ENCODE measurements at places on chromosomes 7 and 10.
A peak's percentile ranks its signal among the peaks of the same experiment; 100 is the strongest.

DNA sequence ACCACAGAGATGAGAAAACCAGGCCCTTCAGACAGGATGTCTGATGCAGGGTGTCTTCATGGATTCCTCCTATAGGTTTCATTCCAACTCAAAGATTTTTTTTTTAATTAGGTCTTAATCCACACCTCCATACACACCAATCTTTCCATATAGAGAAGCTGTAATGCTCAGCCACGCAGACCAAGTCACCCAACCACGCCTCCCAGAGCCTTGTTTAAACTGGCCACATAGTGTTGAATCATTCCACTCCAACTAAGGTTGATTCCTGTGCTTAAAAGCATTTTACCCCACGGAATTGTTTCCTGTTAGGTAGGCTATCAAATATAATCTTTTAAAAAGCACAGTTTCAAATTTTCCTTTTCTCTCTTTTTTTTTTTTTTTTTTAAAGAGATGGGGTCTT, 153.6 kb downstream of the TYW1B start:
- peak; percentile 7 for DNase-seq

GRCh38 chr10:64486149-64486548, 964.9 kb downstream of the REEP3 start:
- peak; percentile 2 for DNase-seq

DNA sequence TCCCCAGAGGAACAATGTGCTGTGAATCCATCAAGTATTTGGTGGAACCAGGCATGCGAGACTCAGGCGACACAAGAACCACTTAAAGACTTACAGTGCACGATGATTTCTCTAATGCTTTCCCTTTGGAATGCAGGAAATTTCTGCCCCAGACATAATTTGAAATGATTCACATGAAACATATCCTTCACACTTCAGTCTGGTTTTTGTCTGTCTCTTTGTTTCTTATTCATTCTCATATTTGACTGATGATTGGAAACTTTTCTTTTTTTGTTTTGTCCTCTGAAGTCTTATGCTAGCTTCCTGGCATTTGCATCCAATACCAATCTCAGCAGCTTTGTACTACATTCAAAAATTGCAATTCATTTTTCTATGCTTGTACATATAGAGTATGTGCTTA, 502.8 kb downstream of the PHTF2 start:
- DNase-seq = no peak

GRCh38 chr7:130890176-130891020, 156.4 kb upstream of the KLF14 start:
- no peak for DNase-seq

DNA sequence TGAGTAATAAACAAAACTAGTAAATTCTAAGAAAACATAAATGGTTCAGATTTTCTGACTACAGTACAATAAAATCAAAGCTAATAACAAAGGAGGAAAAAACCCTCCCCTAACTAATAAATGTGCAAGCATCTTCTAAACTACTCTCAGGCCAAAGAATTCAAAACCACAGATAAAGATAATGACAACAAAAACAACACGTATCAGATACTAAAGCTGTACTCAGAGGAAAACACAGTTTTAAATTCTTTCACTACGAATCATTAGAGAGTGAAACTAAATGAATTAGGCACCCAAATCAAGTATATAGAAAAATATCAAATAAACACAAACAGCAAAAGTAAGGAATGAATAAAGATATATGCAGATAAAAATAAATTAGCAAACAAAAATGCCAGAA, 200.9 kb downstream of the TEX36 start:
- no peak for DNase-seq

DNA sequence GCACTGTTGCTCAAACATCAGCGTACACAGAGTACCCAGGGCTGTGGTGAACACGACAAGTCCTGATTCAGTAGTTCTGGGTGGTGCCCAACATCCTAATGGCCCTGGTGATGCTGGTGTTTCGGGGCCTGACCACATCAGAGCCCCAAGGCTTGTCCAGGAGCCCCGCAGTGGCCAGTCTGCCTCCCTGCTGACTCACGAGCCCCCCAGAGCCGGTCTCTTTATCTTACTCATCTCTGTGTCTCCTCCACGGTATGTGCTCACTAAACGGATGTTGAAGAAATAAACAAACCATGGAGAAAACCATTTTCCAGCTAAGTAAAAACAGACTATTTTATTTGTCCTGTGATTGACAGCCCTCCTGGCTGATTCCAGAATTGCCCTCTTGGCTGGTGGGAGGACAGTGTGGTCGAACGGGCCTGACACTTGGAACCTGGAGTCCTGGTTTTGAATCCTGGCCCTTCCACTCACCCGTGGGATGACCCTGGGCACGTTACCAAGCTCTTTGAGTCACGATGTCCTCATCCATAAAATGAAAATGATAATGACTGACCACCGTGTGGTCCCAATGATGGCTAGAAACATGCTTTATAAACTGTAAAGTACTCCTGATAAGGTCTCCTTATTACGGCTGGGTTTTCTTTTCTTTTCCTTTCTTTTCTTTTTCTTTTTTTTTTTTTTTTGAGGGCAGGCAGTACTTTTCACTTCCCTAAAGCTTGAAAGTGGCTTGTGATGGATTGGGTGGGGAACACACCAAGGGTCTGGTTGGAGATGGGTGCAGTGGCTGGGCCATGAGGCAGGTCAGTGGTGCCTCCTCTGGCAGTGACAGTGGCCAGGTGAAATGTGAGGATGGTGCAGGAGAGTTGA, 5.7 kb downstream of the HIP1 start:
- DNase-seq = no peak

DNA sequence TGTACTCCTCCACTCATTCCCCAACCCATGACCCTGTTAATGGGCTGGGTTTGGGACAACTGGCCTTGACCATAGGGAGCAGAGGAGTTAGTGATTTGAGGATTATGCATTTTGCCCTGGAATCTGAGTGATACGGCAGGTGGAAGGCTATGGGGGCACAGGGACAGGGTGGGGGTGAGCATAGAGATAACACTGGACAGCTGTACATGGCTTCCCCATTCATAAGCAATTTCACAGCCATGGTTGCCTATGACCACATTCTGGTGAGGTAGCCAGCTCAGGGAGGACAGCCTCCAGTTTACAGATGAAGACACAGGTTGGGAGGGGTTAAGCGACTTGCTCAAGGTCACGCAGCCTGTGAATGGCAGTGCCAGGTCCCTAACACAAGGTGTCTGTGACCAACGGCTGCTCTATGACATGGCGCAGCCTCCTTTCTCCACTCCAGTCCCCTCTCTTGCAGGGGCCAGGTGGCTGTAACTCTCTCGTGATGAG, 319.5 kb downstream of the PLXNA4 start:
- DNase-seq = no peak

DNA sequence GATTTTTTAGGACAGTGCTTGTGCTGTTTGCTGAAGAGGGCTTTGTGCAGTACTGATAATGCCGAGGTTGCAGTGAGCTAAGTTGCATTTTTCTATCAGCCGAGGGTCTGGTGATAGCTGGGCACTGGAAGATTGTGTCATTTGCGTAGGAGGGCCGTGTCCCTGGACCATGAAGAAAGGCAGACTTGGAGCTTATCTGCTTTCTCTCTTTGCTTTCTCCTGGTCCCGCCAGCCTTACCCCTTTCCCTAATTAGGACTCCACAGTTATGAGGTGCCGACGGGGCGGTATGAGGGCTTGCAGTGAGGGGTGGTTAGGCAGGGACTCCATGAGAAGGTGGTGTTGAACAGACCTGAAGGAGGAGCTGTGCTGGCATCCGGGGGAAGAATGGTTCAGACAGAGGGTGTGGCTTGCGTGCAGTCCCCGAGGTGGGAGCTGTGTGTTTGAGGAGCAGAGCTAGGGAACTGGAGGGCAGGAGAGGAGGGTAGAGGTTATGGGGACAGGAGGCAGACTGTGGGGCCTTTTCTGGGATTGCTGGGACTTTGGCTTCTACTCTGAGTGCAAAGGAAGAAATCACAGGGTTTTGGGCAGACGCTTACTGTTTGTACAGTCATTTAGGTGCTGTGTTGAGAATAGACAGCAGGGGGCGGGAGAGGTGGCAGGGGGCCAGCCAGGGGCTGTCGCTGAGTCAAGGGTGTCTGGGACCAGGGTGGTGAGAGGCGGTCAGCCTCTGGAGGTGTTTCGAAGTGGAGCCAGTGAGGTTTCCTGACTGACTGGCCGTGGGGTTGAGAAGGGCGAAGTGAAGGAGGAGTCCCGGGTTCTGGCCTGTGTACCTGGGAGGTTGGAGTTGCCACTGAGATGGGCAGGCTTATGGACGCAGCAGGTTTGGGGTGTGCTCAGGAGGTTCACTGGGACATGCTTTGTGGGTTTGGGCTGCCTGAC, 43.4 kb downstream of the PRF1 start:
- DNase-seq = peak; percentile 60

- DNase-seq = no peak
Measured at GRCh38 chr7:157384301-157384700, 47.5 kb downstream of the DNAJB6 start.

DNA sequence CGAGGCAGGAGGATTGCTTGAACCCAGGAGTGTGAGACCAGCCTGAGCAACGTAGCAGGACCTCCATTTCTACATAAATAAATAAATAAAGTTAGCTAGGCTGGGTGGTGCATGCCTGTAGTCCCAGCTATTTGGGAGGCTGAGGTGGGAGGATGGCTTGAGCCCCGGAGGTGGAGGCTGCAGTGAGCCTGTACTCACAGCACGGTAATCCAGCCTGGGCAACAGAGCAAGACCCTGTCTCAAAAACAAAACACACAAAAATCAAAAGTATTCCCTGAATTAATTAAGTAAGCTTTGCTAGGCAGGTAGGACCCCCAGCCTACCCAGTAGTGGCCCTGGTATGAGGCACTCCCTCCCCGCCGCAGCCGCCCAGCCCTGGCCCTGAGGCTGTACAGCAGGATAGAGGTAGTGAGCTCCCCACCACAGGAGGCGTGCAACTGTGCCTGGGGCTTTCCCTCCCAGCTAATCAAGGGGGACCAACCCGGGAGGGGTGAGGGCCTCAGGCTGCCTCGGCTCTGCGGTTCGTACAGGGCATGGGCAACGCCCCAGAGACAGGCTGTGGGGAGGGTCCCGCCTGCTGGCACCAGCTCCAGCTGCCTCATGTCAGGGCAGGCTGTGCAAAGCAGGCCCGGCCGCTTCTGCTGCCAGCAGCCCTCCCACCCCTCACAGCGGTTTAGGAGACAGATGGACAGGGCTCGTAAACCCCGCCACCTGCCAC, 1.0 kb upstream of the CYP2W1 start:
- DNase-seq = no peak

- DNase-seq = peak; percentile 85
Measured at GRCh38 chr10:110530131-110530831, 32.6 kb downstream of the DUSP5 start.

DNA sequence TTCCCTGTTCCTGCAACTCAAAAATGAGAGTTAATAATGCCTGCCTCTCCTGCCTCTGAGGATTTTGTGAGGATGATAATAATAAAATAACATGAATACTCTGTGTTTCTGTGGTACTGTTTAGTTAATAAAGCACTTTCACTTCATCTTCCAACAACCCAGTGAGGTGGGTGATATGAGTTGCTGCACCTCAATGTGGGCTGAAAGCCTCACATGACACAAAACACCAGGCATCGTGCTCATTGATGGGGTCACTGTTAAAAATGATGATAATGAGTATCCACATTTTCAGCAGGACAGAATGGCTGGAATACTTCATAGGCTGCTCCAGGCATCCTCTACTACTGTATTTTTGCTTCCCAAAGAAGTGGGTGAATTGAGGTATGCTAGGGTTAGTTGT, 222.8 kb upstream of the NRP1 start:
- DNase-seq = no peak

- DNase-seq = no peak
Measured at GRCh38 chr7:86504229-86504628, 139.5 kb upstream of the GRM3 start.

GRCh38 chr10:9253121-9253520, 1198.6 kb downstream of the GATA3 start:
- peak; percentile 7 for DNase-seq

DNA sequence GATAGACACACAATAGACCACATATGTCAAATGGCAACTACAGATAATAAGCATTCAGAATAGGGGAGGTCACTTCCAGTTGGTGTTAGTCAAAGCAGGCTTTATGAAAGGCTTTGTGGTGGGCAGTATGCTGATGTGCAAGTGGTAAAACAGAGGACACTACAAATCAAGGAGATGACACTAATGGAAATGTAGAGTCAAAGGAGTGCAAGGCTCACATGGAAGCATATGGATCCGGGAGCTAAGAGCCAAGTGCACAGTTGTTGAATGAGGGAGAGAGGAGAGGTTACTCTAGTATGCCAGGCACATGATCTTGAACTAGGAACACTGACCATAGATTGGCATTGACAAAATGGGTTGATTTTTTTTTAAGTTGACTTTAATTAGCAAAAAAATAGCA, 62.7 kb downstream of the GRM3 start:
- no peak for DNase-seq

- DNase-seq = no peak
Measured at GRCh38 chr10:47033081-47033480, 121.9 kb downstream of the PTPN20 start.

All from RWPE1 (cell line).